T-helper 2 cell treated with Interferon-gamma antibody and Interleukin-4, amounts not matched to agents 5 μg/mL and 100 μg/mL, for 36 hours (primary cell): ENCODE measurements at places on chromosomes 16 and 17.

DNA sequence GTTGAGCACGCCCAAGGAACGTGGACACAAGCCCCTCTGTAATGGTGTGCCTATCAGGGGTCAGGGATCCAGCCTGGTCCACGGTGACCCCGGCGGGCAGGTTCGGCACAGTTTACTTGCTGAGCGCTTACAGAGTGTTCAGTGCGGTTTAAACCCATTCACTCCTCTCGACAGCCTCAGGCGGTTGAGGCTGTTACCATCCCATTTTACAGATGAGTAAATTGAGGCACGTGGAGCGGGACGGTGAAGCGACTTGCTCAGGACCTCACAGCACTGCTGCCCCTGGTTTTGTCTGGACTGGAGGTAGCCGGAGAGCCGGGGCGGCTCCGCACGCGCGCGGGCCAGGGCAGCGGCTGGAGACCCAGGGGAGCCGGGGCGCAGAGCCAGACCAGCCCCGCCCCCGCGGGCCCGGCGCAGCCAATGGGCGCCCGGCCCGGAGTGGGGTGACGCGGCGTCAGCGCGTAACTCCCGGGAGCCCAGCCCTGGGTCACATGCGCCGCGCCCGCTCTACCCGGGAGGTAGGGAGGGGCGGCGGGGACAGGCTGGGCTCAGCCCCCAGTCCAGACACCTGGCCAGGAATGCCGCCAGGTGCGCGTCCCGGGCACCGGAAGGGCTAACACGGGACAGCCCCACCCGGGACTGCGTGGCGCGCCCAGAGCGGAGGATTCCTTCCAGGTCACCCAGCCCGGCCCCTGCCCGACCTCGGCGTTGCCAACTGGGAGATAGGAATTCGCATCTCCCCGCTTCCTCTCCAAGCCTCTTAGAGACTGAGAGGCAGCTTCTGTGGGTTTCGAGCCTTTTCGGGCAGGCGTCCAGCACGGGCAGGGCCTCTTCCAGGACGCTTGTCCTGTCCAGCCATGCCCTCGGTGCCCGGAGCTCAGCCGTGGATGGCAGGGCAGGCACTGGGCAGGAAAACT, 3.3 kb upstream of the SREBF1 start:
- DNase-seq: peak; percentile 86

GRCh38 chr16:76081967-76082366, 195.2 kb upstream of the CNTNAP4 start:
- DNase-seq: no peak

DNA sequence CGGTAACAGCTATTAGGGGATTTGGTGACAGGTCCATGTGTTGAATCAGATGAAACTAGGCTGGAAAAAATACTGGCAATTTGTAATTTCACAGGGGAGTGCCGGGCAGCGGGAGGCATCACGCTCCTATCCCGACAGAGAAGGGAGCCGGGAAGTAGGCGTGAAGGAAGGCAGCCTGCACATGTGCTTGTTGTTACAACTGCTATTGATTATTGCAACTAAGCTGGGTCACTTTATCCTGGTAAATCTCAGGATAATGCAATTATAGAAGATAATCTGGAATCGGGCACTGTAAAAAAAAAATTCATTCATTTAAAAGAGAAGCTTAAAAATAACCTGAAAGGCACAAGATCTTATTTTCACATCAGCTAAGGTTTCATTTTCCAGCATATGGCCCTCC, 180.6 kb downstream of the FOXL1 start:
- DNase-seq: no peak

DNA sequence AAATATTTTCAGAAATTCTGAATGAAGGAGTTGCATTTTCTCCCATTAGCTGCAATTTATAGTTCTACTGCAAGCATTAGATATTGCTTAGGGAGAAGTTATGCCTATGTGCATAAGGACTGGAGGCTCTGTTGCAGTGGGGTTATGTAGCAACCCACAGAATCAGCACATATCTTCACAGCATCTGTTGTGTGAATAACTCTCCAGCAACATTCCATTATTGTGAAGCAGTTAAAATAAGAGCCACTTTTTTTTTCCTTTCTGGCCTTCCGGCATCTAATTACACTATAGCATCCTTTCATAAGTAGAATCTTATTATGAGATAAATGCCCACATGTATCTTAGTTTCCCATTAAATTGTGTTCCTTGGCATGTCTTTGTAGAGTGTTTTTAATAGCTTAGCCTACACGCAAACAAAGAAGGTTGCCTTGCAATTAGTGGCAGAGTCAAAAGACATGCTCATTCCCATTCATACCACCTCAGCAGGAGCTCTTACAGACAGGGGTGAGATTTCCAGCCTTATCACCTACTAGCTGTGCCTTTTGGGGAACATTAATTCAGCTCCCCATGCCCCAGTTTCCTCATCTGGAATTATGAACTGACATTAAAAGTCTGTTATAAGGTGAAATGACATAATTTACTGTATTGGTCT, 596.0 kb upstream of the GOT2 start:
- DNase-seq: no peak

GRCh38 chr16:77324729-77325128, 110.1 kb downstream of the ADAMTS18 start:
- no peak for DNase-seq

- DNase-seq: no peak
These were observed 258.9 kb upstream of the AXIN2 start for GRCh38 chr17:65820306-65820705.
